ENCODE measurements at places on chromosomes 4 and X. TPM values are rescaled to one million over a fixed set of nuclear protein-coding genes. Genes with fewer than 3 reads are reported as not detected.
A peak's percentile ranks its signal among the peaks of the same experiment; 100 is the strongest.

GRIA3 gene
- not detected for total RNA-seq

SHOX gene
- not detected for total RNA-seq

CAPN6 gene
- not detected for total RNA-seq

ETDA gene
- total RNA-seq = not detected

NXF2 gene
- total RNA-seq = not detected

GAK gene
- 254 TPM for total RNA-seq

PCDH11X gene
- total RNA-seq = not detected

TCEAL6 gene
- not detected for total RNA-seq

ZCCHC18 gene
- 4.3 TPM for total RNA-seq

- H3K36me3 ChIP-seq = no peaks in the 10 kb centered on the region
- H3K4me3 ChIP-seq = no peak overlapping the region
- H3K27ac ChIP-seq = no peak overlapping the region
- no peaks in the 10 kb centered on the region for H3K27me3 ChIP-seq
- DNase-seq = no peak
- no peaks in the 10 kb centered on the region for H3K4me1 ChIP-seq
These were observed 64.8 kb downstream of the TBC1D9 start for GRCh38 chr4:140691369-140691768.

- no peaks in the 10 kb centered on the region for H3K27me3 ChIP-seq
- H3K4me3 ChIP-seq = no peak overlapping the region
- H3K4me1 ChIP-seq = no peaks in the 10 kb centered on the region
- DNase-seq = peak; percentile 7
- H3K36me3 ChIP-seq = no peaks in the 10 kb centered on the region
- H3K27ac ChIP-seq = no peak overlapping the region
These were observed 25.3 kb upstream of the CT45A1 start for GRCh38 chrX:135688137-135688536.

DNA sequence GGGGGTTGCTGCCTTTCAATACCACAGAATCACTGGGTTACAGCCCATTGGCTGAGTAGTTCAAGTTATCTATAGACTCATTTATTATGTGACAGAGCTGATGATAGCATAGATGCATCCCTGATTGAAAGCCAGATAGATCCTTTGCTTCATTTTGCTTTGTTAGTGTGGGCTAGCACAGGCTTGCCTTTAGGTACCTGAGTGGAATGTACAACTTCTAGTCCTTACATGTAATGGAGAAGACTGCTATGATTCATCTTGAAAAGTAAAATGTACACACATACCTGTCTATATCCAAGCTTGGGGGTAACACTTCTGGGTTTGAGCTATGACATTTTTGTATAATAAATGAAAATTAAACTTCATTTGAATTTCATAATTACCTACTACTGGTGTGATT lies 226.0 kb upstream of the FTHL17 start:
- H3K27me3 ChIP-seq = no peaks in the 10 kb centered on the region

DNA sequence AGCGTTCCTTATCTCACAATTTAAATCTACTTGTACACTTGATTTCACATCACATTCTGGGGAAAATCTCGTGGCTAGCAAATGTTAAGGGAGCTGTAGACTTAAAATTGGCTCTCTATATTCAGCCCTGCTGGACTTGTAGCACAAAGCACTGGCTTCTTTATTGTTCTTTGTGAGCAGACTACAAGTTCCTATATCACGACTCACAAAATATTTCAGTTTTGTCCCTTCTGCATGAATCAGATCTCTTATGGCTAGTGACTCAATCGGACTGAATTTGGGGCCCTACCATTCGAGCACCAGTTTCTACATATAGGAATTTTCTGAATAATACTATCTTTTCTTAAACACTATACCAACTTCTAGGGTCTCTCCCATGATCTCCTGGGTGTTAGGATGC lies 390.1 kb downstream of the ADAM29 start:
- H3K27ac ChIP-seq = no peak overlapping the region
- H3K36me3 ChIP-seq = no peaks in the 10 kb centered on the region
- H3K4me1 ChIP-seq = no peaks in the 10 kb centered on the region
- no peak overlapping the region for H3K4me3 ChIP-seq
- H3K27me3 ChIP-seq = no peaks in the 10 kb centered on the region

GRCh38 chrX:10016519-10017132 lies 49.5 kb downstream of the CLDN34 start:
- H3K4me1 ChIP-seq = peaks cover 7% of the 10 kb centered on the region
- H3K4me3 ChIP-seq = no peak overlapping the region
- H3K27ac ChIP-seq = no peak overlapping the region
- no peak for DNase-seq

DNA sequence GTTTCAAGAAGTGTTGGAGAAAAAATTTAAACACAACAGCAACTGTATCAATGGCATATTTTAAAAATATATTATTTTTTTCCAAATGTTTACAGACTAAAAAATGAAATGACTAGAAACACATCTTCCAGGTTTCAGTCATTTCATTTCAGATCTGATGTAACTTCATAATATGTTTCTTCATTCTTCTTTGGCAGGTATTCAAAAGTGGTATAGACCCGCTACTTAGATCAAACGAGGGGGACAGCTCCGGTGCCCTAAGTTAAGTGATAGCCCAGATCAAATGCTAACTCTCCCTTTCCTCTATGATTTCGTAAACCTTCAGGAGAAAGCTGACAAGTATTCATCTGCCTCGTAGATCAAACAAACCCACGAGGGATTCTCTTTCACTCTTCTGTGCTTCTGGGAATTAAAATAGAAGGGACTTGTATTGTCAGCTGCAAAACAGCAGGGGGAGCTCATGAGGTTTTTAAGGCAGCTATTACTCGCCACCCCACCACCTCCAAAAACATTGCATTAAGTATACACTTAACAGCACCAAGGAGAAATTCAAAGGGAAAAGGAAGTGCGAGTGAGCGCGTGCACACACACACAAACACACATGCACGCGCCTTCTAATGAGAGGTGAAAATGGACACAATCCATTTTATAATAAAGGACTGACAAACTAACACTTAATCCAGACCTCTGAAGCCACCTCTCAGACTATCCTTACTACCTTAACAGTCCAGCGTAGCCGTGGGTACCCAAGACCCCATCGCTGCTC lies 21.4 kb downstream of the HELT start:
- no peak overlapping the region for H3K27ac ChIP-seq
- H3K4me1 ChIP-seq = peaks cover 7% of the 10 kb centered on the region
- no peaks in the 10 kb centered on the region for H3K36me3 ChIP-seq
- H3K4me3 ChIP-seq = no peak overlapping the region
- DNase-seq = peak; percentile 29
- peaks cover 11% of the 10 kb centered on the region for H3K27me3 ChIP-seq

GRCh38 chr4:108181704-108182103 lies 13.0 kb upstream of the LEF1 start:
- no peaks in the 10 kb centered on the region for H3K4me1 ChIP-seq
- DNase-seq = peak; percentile 47
- no peak overlapping the region for H3K4me3 ChIP-seq
- H3K27me3 ChIP-seq = no peaks in the 10 kb centered on the region

DNA sequence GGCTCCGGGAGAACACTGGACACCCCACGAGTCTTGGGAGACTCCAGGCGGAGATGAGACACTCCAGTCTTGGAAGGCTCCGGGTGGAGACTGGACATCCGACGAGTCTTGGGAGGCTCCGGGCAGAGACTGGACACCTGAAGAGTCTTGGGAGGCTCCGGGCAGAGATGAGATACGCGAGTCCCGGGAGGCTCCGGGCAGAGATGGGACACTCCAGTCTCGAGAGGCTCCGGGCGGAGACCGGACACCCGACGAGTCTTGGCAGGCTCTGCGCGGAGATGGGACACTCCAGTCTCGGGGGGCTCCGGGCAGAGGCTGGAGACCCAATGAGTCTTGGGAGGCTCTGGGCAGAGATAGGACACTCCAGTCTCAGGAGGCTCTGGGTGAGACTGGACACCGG lies 28.1 kb upstream of the LANCL3 start:
- H3K4me3 ChIP-seq = no peak overlapping the region
- H3K27me3 ChIP-seq = no peaks in the 10 kb centered on the region
- H3K36me3 ChIP-seq = no peaks in the 10 kb centered on the region
- no peak overlapping the region for H3K27ac ChIP-seq
- no peaks in the 10 kb centered on the region for H3K4me1 ChIP-seq

GRCh38 chrX:43876680-43877079 lies 5.6 kb downstream of the MAOB start:
- no peak overlapping the region for H3K4me3 ChIP-seq
- H3K27ac ChIP-seq = no peak overlapping the region
- peaks cover 9% of the 10 kb centered on the region for H3K27me3 ChIP-seq
- no peaks in the 10 kb centered on the region for H3K4me1 ChIP-seq

DNA sequence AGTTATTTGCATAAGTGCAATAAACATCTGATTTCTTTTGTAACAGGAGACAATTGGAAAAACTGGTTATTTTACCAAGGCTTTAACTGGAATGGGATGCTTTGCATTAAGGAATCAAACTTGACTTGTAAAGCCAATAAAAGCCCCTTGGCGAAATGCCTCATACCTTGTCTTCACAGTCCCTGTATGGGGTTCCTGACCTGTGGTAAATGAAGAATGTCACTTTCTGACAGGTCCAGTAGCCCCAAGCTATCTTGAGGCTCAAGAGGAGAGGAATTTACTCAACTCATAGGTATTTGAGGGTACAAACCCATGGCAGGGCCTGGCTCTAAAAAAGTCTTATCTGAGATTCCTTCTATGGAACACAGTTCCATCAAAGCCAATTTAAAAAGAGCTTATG lies 78.0 kb downstream of the ACOX3 start:
- no peaks in the 10 kb centered on the region for H3K27me3 ChIP-seq
- no peak overlapping the region for H3K4me3 ChIP-seq
- H3K4me1 ChIP-seq = no peaks in the 10 kb centered on the region
- no peaks in the 10 kb centered on the region for H3K36me3 ChIP-seq
- DNase-seq = no peak
- H3K27ac ChIP-seq = no peak overlapping the region

- H3K4me3 ChIP-seq = no peak overlapping the region
- no peaks in the 10 kb centered on the region for H3K27me3 ChIP-seq
- no peak overlapping the region for H3K27ac ChIP-seq
- DNase-seq = no peak
- H3K36me3 ChIP-seq = peaks cover 6% of the 10 kb centered on the region
- H3K4me1 ChIP-seq = no peaks in the 10 kb centered on the region
These were observed 94.9 kb downstream of the ATP8A1 start for GRCh38 chr4:42562016-42562415.

GRCh38 chr4:186906722-186907121 lies 183.1 kb upstream of the FAT1 start:
- H3K27ac ChIP-seq = no peak overlapping the region
- no peaks in the 10 kb centered on the region for H3K4me1 ChIP-seq
- DNase-seq = no peak
- H3K36me3 ChIP-seq = no peaks in the 10 kb centered on the region
- H3K4me3 ChIP-seq = no peak overlapping the region

DNA sequence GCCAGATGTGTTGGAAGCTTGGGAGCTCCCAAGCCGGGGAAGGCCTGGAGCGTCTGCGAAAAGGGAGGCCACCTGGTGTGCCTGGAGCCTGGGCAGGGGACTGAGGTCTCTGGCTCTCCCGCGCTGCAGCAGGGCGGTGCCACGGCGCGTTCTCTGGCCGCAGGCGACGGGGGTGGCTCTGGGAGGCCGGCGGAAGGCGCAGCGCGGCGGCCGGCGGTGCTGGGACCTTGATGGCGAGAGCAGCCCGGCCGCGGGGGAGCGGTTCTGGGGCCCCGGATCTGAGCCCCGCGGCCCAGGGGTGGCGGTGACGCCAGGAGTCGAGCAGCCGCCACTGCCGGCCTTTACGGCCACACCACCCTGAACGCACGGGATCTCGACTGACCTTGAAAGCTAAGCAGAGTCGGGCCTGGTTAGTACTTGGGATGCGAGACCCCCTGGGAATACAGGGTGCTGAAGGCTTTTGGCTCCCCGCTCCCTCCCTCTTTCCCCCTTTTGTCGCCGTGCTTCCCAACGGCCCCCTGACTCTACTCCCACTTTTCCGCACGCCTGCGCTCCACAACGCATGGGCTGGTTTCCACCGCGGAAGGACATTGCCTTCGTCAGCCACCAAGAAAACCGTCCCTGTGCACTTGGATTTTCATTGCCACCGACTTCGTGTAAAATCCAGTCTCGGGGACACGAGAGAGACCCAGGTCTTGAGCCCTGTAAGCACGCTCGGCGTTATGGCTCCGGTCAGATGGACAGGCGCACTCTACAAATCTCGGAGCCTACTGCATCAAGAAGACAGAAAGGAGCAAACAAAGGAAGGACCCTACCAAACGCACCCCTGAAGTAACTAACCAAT lies 9.5 kb downstream of the FRG2 start:
- peaks cover 16% of the 10 kb centered on the region for H3K4me1 ChIP-seq
- no peak for DNase-seq
- H3K27me3 ChIP-seq = peaks cover 6% of the 10 kb centered on the region
- H3K27ac ChIP-seq = no peak overlapping the region

DNA sequence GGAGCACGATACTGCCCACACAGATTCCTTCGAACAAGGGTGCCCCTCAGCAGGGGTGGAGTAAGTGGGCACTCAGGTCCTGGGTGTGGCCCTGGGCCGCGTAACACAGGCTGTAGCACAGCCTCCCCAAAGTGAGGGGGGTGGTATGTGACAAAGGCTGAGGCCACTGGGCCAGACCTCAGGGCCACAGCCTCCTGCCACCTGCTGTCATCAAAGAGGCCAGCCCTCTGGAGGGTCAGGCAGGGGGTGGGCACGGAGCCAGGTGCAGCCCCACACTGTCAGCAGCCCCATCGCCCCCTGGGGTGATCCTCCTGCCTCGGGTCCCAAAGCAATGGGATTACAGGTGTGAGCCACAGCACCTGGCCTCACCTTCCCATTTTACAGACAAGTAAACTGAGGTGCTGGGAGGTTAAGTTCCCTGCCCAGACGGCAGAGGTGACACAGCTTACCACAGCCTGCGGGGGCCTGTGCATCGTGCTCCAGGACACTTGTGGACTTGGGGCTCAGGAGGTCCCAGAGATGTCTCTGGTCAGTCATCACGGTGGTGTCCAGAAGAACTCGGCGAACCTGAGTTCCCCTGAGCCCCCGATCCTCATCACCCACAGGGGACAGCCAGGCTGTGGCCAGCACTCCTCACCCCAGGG lies 27.5 kb upstream of the MXD4 start:
- H3K36me3 ChIP-seq = no peaks in the 10 kb centered on the region
- DNase-seq = no peak
- peak overlapping the region; percentile 81 for H3K27ac ChIP-seq
- H3K4me3 ChIP-seq = no peak overlapping the region
- H3K4me1 ChIP-seq = peaks cover 40% of the 10 kb centered on the region

Data from CD4-positive, CD25-positive, alpha-beta regulatory T cell (primary cell).